ENCODE measurements at places on chromosomes 7 and 10.

DNA sequence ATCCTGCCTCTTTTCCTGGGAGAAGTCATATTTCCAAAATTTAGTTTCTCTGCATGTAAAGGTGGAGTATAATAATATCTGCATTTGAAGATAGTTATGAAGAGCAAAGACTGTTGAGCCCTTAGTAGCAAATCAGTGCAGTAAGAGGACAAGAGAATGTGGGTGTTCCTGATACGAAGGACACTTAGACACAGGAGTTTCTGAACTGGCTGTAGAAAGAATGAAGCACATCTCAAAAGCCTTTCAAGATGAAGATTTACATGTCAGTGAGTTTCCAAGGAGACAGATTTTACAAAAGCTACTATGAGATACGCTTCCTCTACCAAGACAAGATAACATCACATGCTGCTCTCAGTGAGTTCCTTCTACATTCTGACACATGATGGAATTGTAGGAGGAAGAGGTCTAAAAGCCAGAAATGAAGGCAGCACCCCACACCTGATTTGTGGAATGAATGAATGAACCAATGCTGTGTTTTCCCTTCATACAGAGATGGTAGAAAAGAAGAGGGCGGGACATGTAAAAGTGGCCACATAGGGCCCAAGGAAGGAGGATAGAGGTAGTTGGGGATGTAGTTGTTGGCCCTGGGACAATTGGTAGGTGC lies 173.6 kb upstream of the PDE1C start:
- no peak for DNase-seq

DNA sequence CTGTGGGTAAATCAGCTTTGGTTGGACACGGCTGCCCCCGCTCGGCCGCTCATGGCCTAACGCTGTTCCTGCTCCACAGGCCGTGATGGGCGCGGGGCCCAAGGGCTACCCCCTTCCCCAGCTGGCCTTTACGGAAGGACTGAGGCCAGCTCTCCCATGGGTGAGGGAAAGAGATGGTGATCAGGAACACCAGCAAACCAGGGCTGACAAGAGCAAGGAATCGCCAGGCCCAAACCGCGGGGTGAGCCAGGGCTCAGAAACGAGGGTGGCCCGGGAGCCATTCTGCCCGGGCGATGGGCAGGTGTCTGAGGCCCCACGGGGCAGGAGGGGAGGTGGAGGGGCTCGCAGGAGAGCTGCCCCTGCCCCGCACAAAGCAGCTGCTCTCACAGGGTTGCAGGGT lies 26.6 kb downstream of the GPER1 start:
- no peak for DNase-seq

GRCh38 chr10:103761075-103761920 lies 94.1 kb downstream of the SH3PXD2A start:
- no peak for DNase-seq

- no peak for DNase-seq
These were observed 194.1 kb downstream of the CACNB2 start for GRCh38 chr10:18334116-18334867.

DNA sequence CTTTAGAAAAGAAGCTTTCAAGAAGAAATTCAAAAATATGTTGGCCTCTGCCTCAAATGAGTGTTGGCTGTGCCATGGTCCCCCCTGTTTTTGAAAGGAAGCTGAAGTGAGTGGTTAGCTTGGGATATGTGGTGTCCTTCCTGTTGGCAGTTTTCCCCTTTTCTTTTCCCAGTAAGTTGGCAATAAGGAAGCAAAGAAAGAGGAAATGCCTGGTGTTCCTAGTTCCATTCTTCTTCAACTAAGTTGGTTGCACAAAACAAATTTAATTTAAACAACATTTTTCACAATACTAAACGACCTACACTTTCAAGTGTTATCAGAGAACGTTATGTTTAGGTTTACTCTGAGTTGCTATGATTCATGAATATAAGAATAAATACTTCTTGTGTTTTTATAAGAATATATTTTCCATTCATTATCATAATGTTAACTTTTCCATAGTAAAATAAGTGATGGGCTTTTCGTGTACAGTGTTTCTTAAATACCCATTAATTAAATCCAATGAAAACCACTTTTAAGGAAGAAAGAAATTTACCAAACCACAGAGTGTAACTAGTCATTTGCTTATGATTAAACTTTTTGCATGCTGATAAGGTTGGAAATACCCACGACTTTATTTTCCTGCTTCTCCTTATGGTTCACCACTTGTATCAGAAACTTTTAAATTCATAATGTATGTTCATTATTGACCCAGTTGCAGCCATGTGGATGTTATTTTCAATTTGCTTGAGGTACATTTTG lies 7.7 kb downstream of the HDAC9 start:
- DNase-seq: no peak

DNA sequence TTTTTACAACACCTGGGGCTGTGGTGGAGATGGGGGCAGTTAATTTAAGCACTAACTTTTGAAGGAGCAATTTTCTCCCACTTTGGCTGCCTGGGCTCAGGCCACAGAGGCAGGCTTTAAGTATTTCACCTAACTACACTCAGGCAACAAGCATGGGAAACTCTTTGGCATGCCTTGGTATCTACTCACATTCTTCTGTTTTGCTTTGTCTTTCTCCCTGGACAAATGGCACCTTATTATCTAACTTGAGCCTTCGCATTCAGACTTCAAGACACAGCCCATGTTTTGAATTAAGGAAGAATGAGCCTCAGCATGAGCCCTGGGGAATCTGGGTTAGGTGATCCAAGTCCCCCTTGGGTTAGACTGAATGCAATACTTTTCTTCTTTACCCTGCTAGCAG lies 31.8 kb upstream of the BMPER start:
- DNase-seq: no peak

GRCh38 chr7:29156907-29157452 lies 10.6 kb upstream of the CPVL start:
- DNase-seq: no peak

GRCh38 chr10:33241351-33241750 lies 93.1 kb downstream of the NRP1 start:
- no peak for DNase-seq

GRCh38 chr7:102410918-102411317 lies 14.8 kb downstream of the PRKRIP1 start:
- DNase-seq: no peak

GRCh38 chr7:155918720-155919390 lies 106.6 kb upstream of the SHH start:
- DNase-seq: no peak

DNA sequence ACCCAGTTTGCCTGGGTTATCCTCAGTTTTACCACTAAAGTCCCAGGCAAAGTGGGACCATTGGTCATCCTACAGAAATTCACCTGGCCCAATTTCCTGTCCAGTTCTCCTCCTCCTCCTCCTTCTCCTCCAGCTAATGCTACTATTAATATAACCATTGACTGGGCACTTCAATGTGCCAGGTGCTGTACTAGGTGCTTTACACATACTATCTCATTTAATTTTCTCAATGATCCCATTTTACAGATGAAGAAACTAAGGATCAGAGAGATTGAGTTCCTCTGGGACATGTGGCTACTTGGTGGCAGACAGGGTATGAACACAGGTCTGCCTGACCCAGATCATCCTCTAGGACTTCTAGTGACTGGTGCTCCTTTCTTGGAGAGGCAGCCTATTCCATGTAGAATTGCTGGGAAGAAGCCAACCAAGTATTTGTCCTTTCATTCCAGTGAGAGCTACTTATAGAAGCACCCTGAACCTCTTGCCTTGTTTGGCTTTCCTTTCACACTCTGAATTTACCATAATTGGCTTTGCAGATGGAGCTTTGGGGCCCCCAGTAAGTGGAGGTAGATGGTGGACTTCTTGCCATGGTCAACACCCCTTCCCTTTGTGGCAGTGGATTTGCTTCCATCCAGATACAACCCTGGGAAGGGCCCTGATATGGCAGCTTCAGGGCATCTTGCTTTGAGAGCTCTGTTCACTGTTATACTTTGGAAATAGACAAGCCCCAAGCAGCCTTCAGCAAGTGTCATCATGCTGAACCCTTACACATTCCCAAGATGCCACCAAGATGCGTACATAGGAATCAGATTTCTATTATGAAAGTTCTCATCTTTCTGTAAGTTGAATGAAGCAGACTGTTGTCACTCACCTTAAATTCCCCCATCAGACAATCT lies 78.7 kb downstream of the MYOF start:
- no peak for DNase-seq

GRCh38 chr10:124300735-124301134 lies 118.0 kb downstream of the OAT start:
- DNase-seq: no peak

- DNase-seq: no peak
These were observed 435.6 kb upstream of the C7orf33 start for GRCh38 chr7:148155000-148155399.

- no peak for DNase-seq
These were observed 37.8 kb downstream of the GOLGA7B start for GRCh38 chr10:97887399-97887798.

GRCh38 chr7:48089046-48090003 lies at the start of gene UPP1:
UPP1 (plus strand) TSS chr7:48089265; CDS start chr7:48094784, 5,519 bp downstream.
- peak; percentile 96 for DNase-seq

DNA sequence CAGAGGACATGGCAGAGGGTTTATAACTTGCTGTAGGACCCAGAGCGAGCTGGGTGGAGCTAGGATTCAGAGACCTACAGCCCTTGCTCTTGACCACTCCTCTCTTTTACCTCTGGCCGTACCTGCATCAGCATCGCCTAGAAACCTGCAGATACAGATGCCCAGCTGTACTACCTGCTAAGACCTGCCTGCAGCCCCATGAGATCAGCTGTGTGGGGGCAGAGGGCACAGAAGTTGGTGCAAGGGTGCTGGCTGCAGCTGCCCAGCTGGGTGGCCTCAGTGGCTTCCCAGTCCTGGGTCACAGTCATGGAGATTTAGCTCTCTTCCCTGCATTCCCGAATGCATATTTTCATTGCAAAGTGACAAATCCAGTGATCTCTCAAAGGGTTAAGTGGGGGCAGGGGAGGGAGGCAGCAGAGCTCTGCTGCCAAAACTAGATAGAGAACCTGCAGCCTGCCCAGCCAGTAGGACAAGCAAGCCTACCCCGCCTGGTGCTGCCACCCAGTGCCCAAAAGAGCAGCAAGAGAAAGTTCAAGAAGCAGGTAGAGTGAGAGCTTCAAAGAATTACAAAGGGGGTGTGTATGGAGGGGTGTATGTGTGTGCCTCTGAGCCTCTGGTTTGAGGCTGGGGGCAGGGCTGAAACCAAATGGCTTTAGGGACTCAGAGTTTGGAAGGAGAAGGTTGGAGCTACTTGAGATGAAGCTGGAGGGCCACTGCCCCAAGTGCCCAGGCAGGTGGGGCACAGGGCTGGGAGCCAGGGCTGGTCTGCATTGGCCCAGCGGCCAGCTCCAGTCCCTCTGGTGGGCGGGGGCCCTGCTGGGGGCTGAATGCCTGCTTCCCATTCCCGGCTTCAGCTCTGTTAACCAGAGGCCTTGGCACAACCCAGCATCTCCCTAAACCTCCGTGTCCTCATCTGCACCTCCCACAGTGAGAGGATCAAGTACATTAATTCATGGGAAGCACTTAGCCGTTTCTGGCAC lies 6.9 kb downstream of the FAM241B start:
- peak; percentile 20 for DNase-seq

GRCh38 chr10:76647301-76647700 lies 990.3 kb downstream of the KCNMA1 start:
- no peak for DNase-seq

DNA sequence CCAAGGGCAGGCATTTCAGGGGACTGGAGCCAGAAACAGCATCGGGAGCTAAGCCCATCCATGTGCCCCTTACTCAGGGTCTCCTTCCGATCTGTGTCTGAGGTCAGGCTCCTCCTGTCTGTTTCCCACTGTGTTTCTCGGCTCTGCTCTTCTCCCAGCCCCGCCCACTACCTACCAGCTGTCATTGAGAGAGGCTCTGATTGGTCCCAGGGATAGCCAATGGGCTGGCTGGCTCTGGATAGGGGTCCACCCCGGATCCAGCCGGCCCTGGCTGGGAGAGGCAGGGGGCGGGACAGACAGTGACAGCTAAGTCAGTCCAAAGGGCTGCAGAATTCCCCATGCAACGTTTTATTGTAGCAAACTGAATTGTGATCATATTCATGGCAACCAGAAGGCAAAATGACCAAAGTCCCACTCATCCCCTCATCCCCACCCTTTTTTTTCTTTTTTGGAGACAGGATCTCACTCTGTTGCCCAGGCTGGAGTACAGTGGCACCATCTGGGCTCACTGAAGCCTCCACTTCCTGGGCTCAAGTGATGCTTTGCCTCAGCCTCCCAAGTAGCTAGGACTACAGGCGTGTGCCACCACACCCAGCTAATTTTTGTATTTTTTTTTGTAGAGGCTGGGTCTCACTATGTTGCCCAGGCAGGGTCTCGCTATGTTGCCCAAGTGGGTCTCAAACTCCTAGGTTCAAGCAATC lies 76.3 kb downstream of the CLIP2 start:
- no peak for DNase-seq

DNA sequence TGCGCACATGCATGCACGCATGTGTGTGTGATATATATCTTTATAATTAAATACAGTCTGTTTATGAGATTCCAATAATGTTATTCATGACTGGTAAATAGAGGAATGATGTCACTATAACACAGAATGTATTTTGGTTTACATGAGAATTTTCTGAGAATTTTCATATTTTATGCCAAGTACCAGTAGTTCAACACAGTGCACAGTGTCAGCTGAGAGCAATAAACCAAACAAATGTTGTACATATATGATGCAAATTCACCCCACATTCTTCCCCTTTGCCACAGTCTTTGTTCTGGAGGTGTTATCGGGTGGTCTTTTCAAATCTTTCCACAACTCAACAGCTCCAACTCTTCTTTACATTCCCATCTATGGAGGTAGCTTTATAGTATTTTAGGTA lies 462.2 kb upstream of the GRM3 start:
- DNase-seq: no peak

GRCh38 chr7:74070619-74070921 lies 13.0 kb upstream of the LIMK1 start:
- no peak for DNase-seq

GRCh38 chr7:44048031-44048795 lies 3.7 kb downstream of the DBNL start:
- DNase-seq: no peak

DNA sequence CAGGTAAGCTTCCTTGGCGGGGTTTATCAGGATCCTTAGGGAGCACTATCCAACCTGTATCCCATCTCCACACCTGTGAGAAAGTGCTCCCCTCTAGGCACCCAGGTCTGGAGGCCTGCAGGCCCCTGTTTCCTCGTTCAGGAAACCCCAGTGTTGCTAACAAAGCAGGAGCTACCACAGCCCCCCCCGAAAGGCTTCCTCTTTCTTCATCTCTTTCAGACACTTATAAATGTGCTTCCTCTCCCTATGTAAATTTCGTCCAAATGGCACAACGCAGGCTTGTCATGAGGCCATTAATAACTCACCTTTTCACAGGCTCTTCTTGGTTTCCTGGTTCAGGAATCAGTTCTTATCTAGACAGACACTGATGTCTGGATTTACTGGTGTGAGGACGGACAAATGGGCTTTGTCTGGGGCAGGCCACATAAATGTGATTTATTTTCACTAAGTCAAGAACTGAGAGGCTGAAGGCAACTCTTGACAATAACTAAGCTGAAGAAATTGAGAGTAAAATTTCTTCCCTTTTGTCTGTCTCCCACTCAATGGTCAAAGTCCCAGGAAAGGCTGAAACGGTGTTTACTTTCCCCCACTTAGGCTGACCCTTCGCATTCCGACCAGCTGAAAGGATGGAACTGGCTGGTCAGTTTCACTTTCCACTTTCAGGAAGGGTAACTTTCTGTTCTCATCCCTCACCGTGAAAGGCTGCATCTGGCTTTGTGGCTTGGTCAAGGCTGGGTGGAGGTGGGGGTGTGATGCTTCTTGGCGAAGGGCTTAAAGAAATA lies 46.8 kb downstream of the PIK3AP1 start:
- peak; percentile 78 for DNase-seq

GRCh38 chr10:130929422-130930325 lies 381.8 kb downstream of the TCERG1L start:
- no peak for DNase-seq

- DNase-seq: no peak
These were observed 85.9 kb downstream of the FRMD4A start for GRCh38 chr10:14244801-14245211.

All from GM12865 (cell line).